NCI-H1048 (cell line): ENCODE measurements at places on chromosomes 3 and 15.

DNA sequence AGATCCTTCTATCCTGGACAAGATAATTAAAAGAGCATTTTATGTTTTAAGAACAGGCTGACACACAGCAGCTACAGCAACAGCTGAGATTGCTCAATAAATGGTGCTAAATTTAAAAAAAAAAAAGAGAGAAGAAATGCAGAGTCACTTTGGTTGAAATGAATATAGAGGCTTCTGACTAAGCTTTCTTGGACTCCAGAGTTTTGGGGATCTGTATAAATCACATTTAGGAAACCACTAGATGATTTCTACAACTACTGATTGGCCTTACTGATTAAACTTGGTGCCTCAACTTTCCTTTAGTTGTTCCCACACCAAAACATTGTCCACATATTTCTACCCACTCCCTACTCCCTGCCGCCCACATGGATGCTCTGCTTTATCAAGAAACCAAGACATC lies 132.9 kb upstream of the ZBTB20 start:
- DNase-seq: no peak

DNA sequence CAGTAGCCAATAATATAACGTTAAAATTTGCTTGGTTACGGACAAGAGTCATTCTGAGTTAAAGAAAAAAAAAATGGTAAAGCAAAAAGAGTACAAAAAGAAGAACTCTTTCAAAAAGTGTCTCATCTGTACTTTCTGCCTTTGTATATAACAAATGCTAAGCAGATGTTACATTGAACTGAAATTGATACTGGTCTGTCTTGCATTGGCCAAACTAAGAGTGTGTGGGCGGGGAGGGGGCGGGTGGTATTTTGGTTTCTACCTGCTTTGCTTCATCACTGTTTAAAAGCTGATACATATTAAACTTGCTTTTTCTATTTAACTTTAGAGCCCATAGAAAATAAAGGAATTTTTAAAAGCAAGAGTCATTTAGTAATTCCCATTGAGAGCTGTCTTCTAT lies 215.0 kb upstream of the THBS1 start:
- DNase-seq: no peak

- no peak for DNase-seq
Observed at GRCh38 chr3:156344215-156344614, 210.7 kb downstream of the SSR3 start.

- no peak for DNase-seq
Observed at GRCh38 chr15:66224946-66225345, 28.6 kb downstream of the MEGF11 start.

DNA sequence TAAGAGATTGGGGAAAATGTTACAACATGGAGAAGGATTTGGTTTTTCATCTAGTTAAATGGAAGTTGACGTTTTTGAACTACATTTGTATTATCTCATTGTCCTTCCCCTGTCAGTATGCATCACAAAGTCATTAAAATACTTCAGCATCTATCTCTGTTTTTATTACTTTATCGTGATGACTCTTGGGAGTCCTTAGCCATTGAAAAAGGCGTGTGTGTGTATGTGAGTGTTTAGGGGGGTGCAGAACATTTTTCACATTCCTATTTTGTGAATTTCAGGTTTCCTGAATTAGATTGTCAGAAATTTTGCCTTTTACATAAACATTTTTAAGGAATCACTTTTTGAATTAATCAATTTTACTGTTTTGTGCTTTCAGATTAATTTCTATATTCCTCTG lies 360.6 kb upstream of the SGO1 start:
- DNase-seq: no peak

- no peak for DNase-seq
Observed at GRCh38 chr15:84831028-84831427, 13.9 kb downstream of the ALPK3 start.

DNA sequence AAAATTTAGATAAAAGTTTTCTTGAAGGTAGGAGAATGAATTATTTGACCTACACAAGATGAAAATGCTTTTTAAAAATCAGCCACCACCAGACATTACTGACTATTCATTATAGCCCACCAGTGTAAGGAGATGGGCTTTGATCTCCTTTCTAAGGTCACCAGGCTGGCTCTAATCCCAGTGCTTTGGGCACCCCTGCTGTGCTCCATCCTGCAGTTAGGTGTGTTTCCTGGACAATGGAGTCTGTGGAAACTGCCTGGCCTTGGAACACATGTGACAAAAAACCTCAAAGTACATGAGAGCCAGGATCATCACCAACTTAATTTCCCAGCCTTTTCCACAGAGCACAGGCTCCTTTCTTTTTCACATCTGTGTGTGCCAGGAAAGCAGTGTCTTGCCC lies 260.9 kb downstream of the CHST2 start:
- no peak for DNase-seq

GRCh38 chr3:10310578-10310977 lies 10.3 kb downstream of the SEC13 start:
- DNase-seq: no peak

GRCh38 chr15:67003586-67003985 lies 61.8 kb upstream of the SMAD3 start:
- no peak for DNase-seq

DNA sequence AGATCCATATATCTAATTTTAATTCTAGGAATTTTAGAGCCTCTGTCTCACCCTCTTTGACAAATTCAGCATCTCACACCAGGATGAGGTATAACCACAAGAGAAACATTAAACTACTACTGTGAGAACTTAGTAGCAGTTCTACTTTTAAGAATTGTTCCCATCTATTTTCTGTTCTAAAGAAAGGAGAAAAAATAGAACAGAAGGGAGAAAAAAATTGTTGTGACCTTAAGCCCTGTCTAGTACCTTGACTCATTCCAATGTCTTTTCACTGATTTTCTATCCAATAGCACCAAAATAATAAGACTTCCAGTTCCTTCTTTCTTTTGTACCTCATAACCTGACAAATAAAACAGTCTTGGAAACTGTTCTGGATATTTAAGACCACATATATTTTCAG lies 37.0 kb downstream of the FRMD5 start:
- no peak for DNase-seq
